ENCODE measurements at places on chromosomes 4 and X. TPM values are rescaled to one million over a fixed set of nuclear protein-coding genes. Genes with fewer than 3 reads are reported as not detected.
A peak's percentile ranks its signal among the peaks of the same experiment; 100 is the strongest.

PAGE5 gene
- total RNA-seq = not detected

- DNase-seq = no peak
Observed at GRCh38 chr4:31983677-31984076, 1263.5 kb downstream of the PCDH7 start.

GRCh38 chr4:99947608-99948007 lies 1.2 kb upstream of the DNAJB14 start:
- DNase-seq = no peak

DNA sequence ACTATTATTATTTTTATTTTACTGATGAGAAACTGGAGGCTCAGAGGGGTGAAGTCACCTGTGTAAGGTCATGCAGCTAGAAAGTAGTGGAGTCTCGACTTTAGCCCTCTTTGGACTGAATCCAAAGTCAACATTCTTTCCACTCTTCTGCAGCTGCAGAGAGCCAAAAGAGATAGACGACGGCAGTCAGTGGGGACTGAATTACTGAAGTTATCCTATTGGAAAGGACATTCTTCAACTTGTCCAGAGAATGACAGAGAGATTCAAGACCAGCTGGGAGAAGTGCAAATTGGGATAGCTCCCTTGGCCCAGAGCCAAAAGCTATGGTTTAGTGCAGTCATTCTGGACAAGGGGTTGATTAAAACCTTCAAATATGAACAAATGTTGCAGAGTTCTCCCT lies 42.5 kb downstream of the VGLL1 start:
- no peak for DNase-seq

DNA sequence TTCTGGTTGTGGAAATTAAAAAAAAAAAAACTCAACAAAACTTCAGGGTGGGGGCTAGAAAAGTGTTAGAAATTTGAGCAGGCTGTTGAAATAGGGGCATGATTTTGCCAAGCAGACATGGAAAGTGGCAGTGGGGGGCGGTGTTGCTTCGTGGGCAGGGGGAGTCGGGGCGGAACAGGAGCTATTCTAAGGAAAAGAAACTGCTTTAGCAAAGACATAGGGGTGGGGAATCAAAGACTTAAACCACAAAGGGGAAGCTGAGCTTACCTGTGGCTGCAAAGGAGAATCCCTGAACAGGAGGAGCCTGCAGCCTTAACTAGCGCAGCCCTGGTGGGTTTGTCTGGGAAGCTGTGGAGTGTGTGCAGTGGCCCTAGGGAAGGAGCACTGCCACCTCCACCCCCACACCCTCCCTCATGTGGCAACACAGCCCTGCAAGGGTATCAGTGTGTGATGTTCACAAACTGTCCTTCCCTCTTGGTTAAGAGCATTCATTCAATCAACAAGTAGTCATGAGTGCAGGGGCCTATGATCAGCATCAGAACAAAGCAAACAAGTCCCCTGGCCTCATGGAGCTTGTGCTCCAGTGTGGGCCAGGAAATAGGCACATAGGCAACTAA lies 20.5 kb downstream of the SEL1L3 start:
- DNase-seq = peak; percentile 21

NRK gene
- 0.08 TPM for total RNA-seq

DNA sequence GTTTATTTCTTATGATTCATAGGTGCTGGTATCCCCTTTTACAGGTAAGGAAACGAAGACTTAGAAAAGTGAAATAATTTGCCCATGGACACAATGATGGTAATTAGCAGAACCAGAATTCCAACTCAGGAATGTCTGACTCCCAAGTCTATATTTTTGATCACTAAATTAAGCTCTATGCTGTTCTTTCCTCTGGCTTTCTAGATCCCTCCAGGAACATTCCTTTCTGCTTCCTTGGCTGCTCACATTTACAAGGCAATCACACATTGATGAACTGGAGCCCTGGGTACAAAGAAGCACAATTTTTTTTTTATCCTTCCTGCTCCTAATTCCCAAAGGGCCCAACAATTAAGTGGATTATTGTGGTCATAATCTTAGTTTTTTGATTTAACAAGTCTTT lies 7.0 kb upstream of the CDKN2AIP start:
- DNase-seq = no peak

DNA sequence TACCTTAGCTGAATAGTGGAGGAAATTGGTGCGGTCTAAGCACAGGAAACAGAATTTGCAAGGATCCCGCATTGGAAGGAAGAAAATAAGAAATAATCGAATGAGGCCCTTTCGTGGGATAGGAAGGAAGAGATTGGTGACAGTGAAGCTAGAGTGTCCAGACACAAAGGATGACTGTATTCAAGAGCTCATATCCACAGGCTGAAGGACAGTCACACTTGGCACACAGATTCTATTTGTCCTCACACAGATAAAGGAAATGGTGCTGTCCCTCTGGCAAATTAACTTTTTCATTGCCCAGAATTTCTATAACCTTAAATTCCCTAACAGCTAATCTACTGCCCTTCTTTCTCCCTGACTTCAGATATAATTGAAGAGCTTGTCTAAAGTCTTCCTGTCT lies 2188.9 kb upstream of the TENM3 start:
- no peak for DNase-seq

DNA sequence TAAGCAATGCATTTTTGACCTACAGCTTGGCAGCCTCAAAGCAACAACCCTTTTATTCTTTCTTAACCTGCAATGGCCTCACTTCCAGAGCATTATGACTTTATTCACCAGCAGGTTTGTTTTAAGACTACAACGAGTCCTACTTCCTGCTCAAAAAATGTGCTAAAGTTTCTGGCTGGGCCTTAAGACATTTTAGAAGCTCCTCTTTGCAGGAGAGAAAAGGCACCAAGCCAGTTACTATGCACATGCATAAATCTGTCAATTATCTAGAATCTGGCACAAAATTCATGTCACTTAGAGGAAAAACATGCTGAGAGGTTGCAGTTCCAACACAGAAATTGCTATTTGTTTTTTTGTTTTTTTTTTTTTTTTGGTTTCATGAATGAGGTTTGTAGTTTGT lies 223.0 kb upstream of the EPHA5 start:
- no peak for DNase-seq

CT45A7 gene
- total RNA-seq = not detected

DNA sequence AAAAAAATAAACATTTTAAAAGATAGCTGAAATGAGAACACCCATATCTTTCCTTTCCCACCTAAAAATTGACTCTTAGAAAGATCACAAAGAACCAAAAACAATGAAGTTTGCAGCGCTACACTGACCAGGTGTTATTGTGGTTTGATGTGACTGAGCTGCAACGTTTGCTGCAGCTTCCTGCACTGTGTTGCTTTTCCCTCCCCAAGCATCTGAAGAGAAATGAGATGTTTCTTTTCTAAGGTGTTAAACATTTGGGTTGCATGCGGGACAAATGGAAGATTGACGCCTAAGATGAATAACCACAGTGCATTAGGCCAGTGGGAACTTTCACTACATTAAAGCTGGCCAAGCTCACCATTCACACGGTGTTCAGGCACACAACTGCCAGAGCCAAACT lies 8.9 kb downstream of the LEF1 start:
- DNase-seq = no peak

DNA sequence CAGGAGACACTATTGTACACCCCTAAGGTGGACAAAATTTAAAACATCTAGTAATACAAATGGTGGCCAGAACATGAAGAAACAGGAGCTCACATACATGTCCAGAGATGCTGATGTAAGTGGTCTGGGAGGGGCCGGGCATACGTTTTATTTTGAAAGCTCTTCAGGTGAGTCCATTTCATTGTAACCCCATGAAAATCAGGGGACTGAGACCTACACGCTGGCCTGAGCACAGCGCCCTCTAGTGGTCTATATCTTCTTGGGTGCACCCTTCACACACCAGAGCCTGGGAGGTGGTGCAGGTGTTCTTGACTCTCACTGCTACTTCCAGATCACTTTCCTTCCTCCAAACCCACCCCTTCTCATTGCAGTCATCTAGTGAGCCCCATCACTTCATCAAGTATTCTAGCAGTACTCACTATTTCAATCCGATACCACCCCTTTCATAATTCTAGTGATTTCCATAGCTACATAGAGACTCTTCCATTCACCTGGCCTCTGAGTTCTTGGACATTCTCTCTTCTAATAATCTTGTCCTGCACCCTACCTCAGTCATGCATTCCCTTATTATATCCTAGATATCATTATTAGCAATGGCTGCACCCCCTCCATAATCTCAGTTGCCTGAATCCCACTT lies 4.3 kb upstream of the TLR6 start:
- DNase-seq = peak; percentile 41

GRCh38 chr4:26342328-26343037 lies 21.7 kb downstream of the RBPJ start:
- no peak for DNase-seq

- no peak for DNase-seq
Observed at GRCh38 chr4:184937745-184938144, 80.5 kb upstream of the HELT start.

CLDN2 gene
- total RNA-seq = not detected

VCX gene
- total RNA-seq = 0.23 TPM

ABCB7 gene
- total RNA-seq = 30.1 TPM

DNA sequence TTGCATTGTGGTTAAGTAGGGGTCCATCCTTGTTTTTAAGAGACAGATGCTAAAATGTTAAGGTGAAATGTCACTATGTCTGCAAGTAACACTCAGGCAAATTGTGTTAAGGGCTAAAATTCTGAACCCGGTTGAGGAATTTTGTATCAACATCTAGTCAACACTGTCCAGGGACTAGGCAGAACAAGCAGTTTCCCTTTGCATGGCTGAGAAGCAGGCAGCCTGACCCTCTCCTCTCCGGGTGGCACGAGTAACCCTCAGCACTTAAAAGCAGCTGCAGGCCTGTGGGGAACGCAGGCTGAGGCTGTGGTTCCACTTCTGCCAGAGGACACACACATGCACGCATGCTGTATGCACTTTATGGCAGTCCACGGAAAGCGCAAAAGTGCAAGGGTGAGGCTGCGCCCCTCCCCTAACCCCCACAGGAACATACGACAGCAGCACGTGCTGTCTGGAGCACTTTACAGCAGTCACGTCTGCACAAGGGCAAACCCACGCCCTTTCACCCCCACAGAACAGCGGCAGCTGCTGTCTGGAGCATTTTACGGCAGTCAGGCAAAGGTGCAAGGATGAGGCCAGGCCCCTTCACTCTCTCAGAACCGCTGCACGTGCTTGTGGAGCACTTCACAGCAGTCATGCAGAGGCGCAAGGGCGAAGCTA lies 619 bp upstream of the MPC1L start:
- no peak for DNase-seq

- DNase-seq = no peak
Observed at GRCh38 chr4:147037069-147037468, 91.4 kb upstream of the TTC29 start.

- no peak for DNase-seq
Observed at GRCh38 chr4:122663814-122664610, 43.1 kb upstream of the IL21 start.

- DNase-seq = no peak
Observed at GRCh38 chr4:21113496-21114223, 413.4 kb downstream of the PACRGL start.

DNA sequence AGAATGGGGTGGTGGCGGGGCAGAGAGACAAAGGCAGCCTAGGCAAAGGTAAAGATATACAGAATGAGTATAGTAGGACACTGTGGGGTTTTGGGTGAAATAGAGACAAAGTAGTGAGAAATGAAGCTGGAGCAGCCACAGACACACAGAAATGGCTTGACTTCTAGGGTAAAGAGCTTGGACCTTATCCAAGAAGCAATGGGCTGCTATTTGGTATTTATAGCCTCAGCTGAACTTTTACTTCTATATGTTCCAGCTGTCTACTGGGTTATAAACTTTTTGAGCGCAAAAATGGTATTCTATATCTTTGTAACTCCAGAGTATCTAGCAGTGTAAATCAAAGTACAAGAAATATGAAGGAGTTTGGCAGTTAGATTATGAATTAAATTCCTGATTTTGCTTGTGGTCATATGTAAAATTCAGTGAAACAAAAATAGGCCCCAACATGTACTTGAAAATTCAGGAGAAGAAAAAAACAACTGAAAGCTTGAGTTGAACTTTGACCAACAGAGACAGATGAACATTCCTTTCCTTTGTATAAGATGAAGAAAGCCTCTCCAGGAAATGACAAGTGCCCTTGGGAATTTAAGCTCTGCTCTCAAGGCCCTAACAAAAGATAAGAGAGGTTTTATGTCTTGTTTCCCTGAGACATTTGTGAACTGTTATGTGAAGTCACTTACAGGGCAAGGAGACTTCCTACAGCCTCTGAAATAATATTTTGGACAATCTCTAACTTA lies 354.1 kb downstream of the CHIC1 start:
- DNase-seq = no peak

DNA sequence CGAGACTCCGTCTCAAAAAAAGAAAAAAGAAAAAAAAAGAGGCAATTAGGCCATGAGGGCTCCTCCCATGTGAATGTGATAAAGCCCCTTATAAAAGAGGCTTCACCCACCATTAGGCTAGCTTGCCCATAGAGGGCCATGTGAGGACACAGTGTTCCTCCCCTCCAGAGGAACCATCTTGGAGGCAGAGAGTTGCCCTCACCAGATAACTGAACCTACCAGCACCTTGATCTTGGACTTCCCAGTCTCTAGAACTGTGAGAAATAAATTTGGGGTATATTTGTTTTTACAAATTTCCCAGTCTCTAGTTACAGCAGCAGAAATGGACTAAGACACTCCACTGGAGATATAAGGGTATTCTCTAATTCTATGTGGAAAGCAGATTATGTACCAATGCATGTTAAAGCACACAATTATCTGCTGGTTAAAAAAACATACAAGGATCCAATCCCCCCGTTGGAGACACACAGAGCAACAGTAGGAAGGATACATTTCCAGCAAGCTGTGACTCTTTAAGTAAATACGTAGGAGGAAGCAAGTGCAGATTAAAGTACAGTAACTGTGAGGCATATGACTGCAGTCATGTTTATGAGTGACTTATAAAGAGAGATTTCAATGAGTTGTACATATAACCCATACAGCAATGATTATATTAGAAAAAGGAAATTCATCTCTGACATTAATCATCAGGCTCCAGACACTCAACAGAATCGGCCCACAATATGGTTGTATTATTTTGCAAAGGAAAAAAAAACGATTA lies 21.4 kb downstream of the SH3RF1 start:
- DNase-seq = no peak

GRCh38 chr4:89837385-89837992 lies 528 bp upstream of the SNCA start:
- no peak for DNase-seq

All from GM12878 (cell line).